NCI-H1048 (cell line): ENCODE measurements at places on chromosomes 1 and 21.

- no peak for DNase-seq
Observed at GRCh38 chr1:229225331-229225782, 45.6 kb upstream of the RAB4A start.

- no peak for DNase-seq
Observed at GRCh38 chr21:46355161-46356004, 31.4 kb downstream of the PCNT start.

GRCh38 chr1:22043198-22043769, 9.2 kb upstream of the CDC42 start:
- DNase-seq: no peak

DNA sequence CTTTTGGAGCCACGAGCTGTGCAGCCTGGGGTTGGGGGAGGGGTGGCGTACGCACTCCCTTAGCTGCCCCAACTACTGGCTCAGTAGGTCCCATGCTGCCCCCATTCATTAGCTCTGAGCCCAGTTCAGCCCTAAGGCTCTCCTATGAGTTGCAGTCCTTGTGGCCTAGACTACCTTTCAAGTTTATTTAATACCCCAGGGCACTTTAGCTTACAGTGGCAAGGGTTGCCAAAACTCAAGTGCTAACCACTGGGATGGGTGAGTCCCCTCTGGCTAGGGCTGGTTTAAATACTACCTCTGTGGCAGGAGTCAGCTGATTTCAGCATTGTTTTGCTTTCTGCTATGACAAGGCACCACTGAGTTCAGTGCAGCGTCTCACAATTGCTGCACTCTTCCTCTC, 118.2 kb downstream of the ODF2L start:
- DNase-seq: no peak

GRCh38 chr1:77825131-77825709, 45.8 kb downstream of the MIGA1 start:
- no peak for DNase-seq

- DNase-seq: no peak
Observed at GRCh38 chr1:229030630-229031029, 240.3 kb upstream of the RAB4A start.

- no peak for DNase-seq
Observed at GRCh38 chr1:63645317-63645716, 52.1 kb downstream of the PGM1 start.

DNA sequence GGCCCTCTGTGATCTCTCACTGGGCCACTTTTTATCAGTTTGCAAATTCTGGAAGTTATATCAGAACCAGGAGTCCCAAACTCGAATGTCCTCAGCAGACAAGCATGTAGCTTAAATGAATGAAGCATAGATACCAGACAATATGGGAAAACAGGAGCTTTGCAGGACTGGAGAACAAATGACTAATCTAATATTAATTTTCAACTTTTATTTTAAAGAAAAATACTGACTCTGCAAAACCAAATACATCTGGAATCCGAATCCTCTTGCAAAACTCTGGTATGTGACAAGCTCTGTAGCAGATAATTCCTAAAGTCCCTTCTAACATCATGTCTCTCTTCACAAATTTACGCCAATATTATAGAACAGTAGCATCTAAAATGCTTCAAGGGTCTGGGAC, 427.4 kb downstream of the TTLL7 start:
- no peak for DNase-seq

GRCh38 chr1:193769651-193770050, 583.2 kb upstream of the B3GALT2 start:
- DNase-seq: no peak

DNA sequence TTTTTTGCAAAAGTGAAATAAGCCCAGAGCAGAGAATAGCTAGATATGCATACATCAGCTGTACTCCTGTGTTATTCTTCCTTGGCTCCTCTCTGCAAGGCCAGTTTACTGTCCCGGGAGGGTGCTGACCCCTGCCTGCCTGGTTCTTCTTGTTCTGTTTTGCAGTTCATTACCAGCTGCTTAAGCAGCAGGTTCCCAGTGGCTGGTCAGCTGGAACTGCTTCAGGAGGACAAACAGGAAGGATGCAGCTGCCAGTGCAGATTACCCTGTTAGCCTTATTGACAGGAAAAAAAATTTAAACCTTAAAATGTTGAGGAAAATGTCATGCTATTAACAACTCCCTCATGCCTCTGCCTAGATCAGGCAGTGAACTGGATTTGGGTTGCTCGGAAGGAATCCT, 16.0 kb upstream of the LRIG2 start:
- no peak for DNase-seq

DNA sequence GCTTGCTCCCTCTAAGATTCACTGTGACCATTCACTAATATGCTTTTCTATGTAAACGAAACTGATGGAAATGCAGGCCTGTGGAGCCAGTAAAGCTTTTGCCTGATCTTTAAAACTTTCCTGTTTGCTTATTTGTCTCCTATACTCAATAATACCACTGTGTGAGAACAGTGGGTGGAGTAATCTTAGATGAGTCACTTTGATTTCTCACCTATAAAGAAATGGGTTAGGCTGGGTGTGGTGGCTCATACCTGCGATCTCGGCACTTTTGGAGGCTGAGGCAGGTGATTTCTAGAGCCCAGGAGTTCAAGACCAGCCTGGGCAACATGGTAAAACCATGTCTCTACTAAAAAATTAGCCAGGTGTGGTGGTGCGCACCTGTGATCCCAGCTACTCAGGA, 70.8 kb downstream of the RWDD3 start:
- DNase-seq: no peak

DNA sequence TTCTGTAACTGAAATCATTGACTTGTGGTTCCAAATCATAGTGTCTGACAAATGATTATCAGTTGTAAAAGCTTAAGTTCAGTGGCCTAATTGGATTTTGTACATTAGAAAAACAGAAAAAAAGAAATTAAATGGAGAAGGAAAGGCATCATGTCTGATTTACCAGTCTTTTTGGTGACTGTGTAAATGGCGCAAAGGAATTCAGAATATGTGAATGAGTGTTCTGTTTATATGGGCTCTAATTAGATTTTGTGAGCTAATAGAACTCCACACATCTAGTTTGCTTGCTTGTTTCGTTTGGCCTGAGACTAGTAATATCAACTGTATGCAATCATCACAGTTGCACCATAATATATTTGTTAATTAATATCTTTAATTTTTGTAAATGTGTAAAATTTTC, 151.7 kb downstream of the PLA2G4A start:
- no peak for DNase-seq

DNA sequence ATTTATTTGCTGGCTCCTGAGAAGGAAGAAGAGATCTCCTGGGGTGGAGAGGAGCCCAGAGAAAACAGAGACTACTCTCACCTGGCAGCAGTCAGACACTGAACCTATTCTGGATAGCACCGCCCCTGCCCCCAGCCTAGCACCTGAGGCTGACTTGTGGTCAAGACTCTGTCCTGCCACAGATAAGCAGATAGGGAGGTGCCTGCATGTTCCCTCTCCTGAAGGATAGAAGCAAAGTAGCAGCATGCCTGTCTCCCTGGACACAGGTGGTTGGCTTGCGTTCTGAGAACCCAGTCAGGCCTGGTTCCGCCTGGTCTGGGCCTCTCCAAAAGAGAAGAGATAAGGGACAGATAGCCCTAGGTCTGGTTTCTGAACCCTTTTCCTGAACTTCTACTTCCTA, 1.3 kb upstream of the EFNA3 start:
- DNase-seq: no peak

- DNase-seq: no peak
Observed at GRCh38 chr1:150621497-150622302, 7.7 kb downstream of the ENSA start.

DNA sequence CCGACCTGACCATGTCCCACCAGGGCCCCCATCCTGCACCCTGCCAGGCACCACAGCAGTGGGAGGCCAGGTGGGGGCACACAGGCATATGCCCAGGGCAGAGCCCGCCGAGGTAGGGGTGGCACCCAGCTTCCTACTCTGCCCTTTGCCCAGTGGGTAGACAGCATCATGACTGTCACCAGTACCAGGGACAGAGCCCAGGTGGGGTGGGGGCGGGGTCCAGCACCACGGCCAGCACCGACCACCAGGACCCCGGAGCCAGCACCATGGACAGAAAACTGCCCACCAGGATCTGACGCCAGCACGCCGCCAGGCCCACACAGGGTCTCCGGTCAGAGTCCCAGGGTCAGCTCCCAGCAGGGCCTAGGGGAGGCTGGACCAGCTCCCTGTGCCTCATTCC, 3.8 kb downstream of the TAS1R3 start:
- DNase-seq: no peak

DNA sequence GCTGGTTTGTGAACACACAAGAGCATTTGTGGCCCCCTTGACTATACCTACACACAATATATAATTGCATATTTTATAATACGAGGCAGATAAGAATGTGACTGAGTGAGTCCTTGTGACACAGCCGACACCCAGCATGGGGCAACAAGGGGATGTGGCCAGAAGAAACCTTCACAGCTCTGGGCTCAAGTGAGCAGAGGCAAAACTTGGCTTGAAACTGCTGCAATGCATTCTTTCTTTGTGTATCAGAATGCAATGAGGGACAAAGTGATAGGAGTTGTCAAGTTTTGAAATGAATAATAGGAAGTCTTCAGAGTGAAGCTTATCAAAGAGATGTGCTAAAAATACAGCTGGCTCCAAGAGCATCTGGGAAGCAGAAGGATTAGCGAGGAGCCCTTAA, 124.0 kb upstream of the C8B start:
- DNase-seq: no peak

DNA sequence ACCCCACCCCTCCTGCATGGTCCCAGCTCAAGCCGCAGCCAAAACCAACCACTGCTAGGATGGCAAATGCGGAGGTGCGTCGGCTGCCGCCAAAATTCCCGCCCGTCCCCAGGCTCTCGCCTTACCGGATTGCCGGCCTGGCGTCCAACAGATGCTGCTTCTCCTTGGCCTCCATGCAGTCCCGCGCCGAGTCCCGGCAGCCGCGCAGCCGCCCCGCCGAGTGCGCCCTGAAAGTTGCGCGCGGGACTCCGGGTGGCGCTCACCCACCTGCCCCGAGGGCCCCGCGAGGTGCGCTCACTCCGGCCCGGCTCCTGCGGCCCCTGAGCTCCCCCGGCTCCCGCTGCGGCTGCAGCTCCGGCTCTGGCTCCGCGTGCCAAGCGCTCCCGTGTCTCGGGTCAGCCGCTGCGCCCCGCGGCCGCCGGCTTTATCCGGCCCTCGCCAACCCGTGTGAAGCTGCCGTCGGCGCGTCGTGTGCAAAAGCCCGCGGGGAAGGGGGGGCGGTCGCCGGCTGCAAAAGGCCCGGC, at the start of gene SLC30A2:
SLC30A2 (minus strand) TSS at position 397 of the 524 bp plus-strand sequence; CDS start at position 175, 222 bp downstream.
- no peak for DNase-seq

DNA sequence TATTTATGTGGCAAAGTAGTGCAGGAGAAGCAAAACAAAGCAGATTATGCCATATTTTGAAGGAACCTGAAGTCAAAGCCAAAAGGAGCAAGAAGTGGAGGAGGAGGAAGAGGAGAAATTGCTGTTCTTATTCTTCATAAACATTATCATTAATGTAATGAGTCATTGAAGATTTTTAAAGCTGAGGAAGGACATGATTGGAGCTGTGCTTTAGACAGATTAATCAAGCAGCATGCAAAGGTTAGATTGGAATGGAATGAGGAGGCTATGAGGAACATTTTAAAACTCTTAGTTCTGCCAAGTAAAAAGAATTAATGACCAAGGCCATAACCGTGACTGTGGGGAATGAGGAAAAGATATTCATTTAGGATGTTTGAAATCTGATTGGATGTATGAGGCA, 33.0 kb upstream of the HSD17B7 start:
- no peak for DNase-seq

- no peak for DNase-seq
Observed at GRCh38 chr1:209884665-209885117, 53.3 kb upstream of the SYT14 start.

GRCh38 chr1:183554577-183554976, 35.7 kb downstream of the NCF2 start:
- DNase-seq: no peak

DNA sequence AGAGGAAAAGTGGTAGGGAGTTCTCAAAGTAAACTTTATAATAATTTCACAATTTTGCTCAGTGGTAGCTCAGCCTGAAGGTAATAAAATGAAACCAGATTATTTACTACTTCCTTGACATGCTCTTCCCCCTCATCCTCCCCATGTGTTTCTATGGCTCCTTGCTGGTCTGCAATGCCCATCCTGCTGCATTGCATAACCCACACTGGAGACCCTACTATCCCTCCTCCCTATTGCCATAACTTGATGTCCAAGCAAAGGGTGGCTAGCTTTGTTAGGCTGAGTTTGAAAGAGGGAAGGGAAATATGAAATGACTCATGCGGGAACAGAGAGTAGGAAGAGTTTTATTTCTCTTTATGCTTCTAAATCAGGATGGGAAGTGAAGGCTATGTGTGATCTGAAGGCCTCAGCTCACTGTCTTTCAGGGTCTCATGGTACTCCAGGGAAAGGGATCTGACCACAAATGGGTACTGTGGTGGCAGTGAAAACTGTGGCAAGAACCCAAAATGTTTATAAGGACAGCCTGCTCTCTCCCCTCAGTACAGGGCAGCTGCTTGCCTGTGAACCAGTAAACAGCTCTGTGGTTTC, 36.4 kb upstream of the HSD17B7 start:
- no peak for DNase-seq

DNA sequence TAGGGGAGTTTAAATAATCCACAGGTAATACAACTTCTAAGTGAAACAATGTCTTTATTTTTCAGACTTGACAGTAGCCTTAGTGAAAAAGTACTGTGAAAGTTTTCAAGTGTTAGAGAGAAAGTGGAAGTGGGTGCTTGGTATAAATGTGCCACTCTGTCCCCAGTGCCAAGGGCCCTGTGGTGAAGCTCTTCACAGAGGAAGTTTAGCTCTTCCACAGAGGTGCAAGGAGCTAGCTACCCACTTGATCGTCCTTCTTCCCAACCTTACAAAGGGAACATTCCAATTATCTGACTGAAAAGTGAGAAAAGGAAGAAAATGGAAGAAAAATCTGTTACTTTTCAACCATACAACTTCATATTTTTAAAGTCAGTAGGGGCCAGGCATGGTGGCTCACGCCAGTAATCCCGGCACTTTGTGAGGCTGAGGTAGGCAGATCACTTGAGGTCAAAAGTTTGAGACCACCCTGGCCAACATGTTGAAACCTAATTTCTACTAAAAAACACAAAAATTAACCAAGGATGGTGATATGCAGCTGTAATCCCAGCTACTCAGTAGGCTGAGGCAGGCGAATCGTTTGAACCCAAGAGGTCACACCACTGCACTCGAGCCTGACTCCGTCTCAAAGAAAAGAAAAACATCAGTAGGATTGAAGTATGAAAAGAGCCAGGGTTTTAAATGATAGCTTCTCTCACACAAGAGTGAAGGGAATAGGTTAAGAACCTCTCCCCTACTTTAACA, 41.0 kb upstream of the PTPRC start:
- DNase-seq: no peak

GRCh38 chr1:234720709-234721441, 110.9 kb upstream of the IRF2BP2 start:
- DNase-seq: no peak
